ENCODE measurements at places on chromosomes 3 and 15.

DNA sequence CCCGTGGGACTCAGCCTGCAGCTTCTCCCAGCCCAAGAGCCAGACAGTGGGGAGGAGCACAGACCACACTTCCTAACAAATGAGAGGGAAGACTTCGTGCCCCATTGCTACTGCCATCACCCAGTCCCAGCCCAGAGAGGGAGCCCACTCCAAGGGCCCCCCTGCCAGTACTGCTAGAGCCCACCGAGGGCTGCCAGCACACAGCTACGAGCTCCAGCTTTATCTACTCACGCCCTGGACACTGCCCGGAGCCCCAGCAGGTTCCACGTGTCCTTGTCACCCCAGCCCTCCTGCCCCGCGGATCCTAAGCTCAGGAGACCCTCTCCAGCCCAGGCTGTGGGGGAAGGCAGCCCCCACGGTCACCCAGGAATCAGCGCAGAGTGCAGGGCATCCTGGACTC, 1.9 kb downstream of the GOLGA8A start:
- no peak for DNase-seq

DNA sequence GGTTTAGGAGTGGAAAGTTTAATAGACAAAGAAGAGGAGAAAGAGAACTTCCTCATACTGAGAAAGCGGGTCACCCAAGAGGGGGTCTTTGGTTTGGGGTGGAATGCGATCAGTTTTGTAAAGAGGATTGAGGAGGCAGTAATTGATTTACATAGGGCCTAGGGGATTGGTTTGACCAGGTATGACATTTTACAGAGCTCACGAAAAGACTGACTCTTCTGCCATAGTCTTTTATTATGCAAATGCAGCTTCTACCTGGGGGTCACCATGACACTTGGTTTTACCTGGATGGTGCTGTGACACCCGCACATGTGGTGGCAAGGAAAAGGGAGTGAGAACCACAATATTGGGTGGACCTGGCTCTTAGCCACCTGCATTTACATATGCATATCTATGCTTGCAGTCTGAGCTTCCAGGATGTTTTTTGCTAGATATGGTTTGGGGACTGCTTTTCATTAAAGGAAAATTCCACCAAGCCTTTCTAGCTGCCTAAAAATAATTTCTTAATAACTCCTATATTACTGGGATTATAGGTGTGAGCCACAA, 6.9 kb upstream of the NME9 start:
- DNase-seq, result no peak

DNA sequence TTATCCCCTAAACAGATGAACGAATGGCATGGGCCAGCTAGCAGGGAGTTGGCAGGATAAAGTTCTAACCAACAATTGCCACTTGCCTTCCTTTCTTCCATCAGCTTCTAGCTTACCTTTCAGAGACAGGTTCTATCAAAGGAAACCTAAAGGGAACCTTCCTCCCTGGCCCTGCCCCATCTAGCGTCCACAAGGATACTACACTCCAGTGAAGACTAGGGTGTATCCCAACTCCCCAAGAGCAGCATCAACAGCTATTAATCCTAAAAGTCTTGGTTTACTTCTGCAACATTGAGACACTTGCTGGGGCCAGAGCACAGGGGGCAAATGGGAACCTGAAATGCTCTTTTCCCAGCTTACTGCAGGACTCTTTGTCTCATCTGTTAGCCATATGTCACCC, 37.0 kb upstream of the TMC3 start:
- DNase-seq, result no peak

DNA sequence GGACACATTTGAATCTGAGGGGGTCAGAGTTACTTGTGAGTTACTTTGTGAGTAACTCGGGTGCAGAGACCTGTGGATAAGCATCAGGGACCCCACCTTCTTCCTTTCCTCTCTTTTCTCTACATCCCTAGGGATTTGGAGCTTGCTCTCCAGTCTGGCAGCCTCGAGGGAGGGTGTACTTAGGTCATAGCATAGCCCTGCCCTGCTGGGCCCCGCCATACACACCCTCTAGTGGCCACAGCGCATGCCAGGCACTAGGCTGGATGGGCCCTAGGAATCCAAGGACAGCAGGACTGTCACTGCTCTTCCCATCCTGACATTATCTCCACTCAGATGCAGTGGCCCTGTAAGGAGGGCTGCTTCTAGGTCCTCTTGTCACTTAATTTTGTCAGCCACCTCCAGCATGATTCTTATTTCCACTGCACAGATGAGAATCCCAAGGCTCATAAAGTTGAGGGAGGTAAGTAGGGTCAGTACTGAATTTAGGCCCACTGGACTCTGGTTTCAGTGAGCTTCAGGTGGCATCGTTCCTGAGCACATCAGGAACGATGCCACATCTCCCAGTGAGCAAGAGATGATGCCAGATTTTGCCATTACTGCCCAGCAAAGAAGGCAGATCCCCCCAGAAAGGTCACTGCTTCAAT, 3.6 kb upstream of the SMAD6 start:
- no peak for DNase-seq

DNA sequence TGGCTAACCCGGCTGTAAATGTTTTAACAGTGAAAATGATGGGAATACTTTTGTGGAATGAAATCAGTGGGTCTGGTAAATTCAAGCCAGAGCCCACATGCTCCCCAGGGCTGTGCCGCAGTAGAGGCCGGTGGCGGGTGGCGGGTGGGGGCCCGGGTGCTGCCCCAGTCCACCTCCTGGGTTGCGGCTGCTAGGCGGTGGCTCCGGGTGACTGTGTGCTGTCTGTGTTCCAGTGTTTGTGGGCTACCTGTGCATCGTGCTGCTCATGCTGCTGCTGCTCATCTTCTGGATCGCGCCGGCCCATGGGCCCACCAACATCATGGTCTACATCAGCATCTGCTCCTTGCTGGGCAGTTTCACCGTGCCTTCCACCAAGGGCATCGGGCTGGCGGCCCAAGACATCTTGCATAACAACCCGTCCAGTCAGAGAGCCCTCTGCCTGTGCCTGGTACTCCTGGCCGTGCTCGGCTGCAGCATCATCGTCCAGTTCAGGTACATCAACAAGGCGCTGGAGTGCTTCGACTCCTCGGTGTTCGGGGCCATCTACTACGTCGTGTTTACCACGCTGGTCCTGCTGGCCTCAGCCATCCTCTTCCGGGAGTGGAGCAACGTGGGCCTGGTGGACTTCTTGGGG, 14.9 kb upstream of the NIPA2 start:
- DNase-seq, result no peak

- no peak for DNase-seq
These were observed 32.2 kb upstream of the CDCP1 start for GRCh38 chr3:45178183-45179023.

DNA sequence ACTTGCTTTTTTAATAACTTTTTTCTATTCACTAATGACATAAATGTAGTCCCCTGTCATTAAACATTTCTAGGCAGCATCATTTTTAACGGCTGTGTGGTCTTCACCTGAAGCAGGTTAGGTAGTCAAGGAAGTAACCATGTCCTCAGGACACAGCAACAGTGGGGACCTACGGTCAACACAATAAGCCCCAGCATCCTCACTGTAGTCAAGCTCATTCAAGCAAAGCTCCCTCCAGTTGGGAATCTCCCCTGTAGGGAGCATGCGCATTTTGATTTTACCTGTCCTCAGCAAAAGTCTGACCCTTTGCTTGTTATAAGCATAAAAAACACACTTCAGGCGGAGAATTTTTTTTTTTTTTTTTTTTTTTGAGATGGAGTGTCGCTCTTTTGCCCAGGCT, 151.4 kb downstream of the SHQ1 start:
- DNase-seq, result no peak

GRCh38 chr15:33874156-33874555, 94.1 kb upstream of the CHRM5 start:
- DNase-seq, result no peak

DNA sequence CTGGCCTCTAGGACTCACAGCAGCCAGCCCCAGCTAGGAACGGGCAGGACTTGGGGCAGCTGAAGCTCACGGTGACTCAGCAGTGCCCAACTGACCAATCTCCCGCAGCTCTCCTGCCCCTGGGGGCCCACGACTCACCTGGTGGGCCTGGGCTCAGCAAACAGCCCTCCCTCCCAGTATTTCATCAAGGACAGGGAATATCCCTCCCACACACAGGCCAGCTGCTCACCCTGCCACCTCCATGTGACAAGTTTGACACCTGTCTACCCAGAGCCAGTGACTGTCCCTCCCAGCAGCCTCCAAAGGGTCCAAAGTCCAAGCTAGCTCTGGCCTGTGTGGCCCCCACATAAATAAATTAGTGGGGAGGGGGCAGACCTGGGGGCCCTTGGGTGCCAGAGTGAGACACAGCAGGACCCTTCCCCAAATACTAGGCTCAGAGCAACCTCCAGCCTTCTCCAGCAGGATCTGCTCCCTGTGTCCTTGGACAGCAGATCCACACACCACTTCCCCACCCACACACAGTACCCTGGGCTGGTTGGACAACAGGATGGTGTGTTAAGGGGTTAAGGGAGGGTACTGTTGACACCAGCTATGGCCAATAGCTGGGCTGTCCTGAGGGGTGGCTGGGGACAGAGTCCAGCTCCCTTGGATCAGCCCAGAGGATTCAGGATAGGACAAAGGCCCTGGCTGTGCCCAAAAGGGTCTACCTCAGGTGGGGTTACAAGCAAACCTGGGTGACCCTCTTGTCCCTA, 4.3 kb downstream of the GNAT1 start:
- DNase-seq, result no peak

GRCh38 chr15:100934726-100935125, 15.6 kb downstream of the LRRK1 start:
- no peak for DNase-seq

- DNase-seq, result no peak
These were observed 654.9 kb upstream of the GBE1 start for GRCh38 chr3:82416349-82416748.

- no peak for DNase-seq
These were observed 267.7 kb downstream of the XXYLT1 start for GRCh38 chr3:195003006-195003892.

GRCh38 chr3:90055666-90056065, 948.2 kb downstream of the EPHA3 start:
- no peak for DNase-seq

DNA sequence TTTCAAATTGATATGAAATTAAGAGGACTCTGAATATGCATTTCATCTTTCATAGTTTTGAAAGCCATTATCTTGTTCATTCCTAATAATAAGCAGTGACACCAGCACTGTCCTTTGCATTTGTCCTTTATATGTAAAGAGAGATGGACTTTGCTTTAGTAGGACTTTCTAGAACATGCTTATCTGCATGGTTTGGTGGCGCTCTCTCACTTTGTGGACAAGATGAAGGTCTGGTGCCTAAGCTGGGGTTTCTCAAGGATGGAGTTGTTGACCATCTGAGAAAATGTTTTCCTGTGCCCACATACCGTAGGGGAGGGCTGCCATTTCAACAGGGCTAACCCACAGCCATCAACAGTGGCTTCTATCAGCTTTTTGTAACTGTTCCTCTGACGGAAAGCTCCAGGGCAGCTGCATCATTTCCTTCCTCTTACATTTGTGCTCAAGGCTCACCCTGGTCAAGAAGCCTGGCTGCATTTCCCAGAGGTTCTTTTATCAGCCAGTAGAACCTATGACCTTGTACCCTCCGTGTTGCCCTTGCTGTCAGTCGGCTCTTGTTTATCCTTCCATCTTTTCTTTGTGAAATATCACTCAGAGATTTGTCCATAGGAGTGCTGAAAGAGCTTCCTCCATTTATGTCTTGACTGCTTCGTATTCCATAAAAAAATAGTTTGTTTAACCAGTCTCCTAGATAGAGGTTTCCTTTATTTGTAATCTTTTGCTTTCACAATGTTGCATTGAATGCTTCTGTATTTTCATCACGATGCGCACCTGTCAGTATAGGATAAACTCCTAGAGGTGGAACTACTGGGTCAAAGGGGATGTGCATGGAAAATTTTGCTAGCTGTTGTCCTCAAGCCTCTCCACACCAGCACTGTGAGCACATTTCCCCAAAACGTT, 44.6 kb downstream of the ABHD2 start:
- DNase-seq, result no peak

- no peak for DNase-seq
These were observed 9.2 kb downstream of the BBX start for GRCh38 chr3:107531917-107532469.

GRCh38 chr3:139774560-139775302, 97.0 kb upstream of the NMNAT3 start:
- DNase-seq, result no peak

DNA sequence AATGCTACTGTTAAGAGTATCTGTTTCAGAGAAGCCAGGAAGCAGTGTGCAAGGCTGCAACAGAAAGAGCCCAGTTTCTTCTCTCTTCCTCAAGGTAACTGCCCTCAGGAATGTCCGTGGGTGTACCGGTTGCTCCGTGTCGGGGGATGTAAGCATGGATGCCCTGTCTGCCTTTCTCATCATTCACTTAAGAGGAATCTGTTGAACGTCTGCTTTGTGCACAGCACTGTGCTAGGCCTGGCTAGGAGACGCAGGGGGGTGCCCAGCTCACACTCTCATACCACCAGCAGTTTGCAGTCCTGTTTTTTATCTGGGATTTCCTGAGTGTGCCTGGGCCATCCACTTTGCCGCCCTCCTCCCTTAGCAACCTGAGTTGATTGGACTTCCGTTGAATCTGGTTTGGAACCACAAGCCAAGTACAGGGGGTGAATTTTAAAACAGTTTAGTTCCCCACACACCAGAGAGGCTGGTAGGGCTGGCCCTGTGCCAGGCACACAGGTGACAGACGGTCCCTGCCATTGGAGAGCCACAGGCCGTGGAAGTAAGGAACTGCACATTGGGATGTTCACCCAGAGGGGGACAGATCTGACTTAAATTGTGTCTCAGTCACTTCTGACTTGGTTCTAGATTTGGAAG, 11.2 kb downstream of the BOC start:
- no peak for DNase-seq

DNA sequence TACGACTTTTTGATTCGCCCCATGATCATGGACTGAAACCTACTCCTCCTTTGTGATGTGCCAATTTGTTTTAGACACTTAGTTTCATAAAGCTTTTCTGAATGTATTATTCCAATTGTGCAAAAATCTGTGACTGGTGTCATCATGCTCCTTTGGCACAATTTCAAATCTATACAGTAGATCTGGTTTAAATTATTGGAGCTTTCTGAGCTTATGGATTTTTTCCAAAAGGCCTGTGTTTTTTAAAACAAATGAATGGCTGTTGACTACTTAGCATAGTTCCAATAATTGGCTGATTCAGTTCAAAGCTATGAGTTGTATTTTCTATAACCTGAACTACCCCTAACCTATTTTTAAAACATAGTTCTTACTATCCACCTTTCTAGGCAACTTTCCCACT, 282.7 kb downstream of the CNTN3 start:
- no peak for DNase-seq

DNA sequence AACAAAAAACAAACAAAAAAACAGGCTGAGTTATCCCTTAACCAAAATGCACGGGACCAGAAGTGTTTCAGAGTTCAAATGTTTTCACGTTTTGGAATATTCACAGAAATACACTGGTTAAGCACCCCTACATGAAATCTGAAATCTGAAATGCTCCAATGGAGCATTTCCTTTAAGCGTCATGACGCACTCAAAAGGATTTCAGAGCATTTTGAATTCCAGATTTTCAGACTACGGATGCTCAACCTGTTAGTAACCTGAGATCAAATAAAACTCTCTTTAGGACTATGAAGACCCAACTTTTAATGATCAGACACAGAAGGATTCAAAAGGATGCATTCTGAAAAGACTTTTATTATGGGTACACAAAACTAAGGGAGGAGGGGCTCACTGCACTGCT, 9.6 kb downstream of the CLPX start:
- DNase-seq, result no peak
